ENCODE measurements at places on chromosomes 2 and 18.

DNA sequence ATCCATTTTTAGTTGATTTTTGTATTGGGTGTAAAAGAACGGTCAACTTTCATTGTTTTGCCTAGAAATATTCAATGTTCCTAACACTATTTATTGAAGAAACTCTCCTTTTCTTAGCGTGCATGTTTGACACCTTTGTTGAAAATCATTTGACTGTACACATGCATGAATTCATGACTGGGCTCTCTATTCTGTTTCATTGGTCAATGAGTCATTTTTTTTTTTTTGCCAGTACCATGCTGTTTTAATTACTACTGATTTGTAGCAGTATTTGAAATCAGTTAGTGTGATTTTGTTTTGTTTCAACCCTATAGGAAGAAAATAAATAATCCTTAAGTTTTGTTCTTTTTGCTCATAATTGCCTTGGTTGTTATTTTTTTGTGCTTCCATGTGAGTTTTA, 828.7 kb downstream of the SUCLG1 start:
- no peak for DNase-seq

DNA sequence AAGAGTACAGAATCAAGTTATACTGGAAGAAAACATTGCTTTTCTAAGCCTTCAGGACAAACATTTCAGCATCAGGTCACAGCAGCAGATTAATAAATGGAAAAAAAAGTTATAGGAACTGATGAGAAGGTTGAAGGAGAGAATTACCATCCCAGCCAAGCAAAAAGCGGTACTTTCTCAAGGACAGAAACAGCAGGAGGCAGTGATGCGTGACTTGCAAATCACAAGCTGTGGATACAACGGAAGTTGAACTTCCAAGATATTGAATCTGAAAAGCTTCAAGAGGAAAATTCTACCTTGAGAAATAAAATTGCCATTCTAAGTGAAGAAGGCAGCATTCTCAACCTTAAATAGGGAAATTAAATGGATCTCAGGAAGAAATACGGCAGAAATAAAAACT, 18.5 kb upstream of the SERPINB12 start:
- DNase-seq, result peak; percentile 16

DNA sequence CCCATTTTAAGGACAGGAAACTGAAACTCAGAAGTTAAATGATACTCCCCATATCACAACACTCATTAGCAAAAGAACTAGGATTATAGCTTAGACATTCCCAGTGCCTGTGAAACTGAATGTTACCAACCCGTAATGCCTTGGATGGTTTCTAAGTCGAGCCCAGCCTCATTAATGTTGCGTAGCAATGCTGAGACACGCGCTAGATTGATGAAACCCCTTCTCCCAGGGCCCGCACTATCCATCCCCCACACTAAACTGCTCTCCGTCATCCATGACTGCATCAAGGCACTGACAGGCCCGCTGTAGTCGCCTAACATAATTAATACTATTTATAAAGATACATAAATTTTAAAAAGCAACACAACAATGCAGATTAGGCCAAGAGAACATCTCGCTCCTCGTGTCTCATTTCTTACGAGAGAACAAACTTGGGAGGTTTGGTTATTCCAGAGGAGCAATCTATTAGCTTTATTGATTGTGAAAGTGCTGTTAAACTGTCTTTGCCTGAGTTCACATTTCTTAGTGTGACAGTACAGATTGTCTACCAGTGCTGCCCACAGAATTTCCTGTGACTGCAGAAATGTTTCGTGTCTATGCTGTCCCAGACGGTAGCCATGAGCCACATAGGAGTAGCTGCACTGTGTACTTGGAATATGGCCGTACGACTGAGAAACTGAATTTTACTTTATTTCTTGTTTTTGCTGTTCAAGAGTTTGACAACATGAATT, 312.2 kb upstream of the RAB12 start:
- DNase-seq, result no peak

DNA sequence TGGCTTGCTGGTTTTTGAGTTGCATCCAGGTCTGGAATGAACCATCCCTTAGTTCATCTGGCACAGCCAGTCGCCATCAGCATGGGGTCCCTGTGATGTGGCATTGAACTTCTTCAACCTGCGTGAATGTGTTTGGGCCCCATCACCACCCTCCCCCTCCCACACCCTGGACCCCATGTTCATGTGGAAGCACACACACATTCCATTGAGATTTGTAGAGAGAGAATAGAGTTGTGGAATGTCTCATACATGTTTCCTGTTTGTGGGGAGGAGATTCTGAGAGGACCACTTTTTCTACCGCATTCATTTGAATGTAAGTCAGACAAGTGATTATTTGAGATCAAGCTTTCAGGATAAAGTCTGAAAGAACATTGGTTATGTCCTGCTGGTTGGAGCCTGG, 117.6 kb upstream of the EML6 start:
- peak; percentile 39 for DNase-seq

GRCh38 chr18:42520138-42520537, 565.1 kb downstream of the PIK3C3 start:
- DNase-seq, result no peak

DNA sequence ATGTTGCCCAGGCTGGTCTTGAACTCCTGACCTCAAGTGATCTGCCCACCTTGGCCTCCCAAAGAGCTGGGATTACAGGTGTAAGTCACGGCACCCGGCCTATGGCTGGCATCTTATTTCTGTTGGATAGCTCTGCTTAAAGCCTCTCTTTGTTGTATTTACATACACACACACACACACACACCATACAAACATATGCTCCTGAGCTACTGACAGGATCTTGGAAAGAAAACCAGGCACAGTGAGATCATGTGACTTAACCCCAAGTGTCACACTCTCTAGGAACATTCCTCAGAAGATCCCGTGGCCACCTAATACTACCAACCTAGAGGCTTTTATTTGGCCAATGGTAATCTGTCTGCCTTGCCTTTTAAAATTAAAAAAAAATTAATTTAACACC, 85.1 kb upstream of the HAAO start:
- no peak for DNase-seq

DNA sequence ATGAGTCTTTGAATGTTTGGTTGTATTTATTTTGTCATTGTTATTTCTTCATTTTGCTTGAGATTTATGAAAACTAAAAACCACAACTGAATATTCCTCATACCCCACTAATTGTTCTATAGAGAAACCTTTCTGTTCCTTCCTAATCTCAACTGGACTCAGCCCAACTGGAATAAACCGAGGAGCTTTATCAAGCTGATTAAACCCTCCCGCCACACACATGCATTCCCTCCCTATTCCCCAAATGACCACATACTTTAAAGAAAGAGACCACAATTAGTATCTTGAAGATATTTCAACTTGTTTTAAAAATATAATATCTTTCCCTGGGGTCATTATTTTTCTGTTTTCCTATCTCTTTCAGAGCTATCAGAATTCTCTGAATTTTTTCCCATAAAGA, 107.5 kb downstream of the OSR1 start:
- peak; percentile 74 for DNase-seq

GRCh38 chr2:233075966-233076339, 15.8 kb downstream of the INPP5D start:
- no peak for DNase-seq

GRCh38 chr18:74073957-74074667, 73.5 kb downstream of the FBXO15 start:
- DNase-seq, result no peak

- DNase-seq, result no peak
Measured at GRCh38 chr18:77144046-77144445, 11.5 kb upstream of the MBP start.

DNA sequence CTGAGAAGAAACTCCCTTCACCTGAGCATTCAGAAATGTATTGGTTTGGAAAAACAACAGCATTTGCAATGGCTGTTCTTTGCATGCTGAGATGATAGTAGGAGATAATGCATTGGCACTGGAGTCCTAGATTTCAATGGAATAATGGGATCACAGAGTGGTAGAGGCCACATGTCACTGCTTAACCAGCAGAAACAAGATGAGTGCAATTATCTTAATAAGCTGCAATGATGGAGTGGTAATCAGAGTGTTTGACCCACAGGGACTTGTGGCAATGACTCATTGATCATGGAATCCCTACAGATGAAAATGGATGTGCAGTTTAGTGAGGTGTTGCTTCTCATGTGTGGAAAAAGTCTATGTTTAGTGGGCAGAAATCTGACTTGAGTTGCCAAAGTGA, 218.8 kb upstream of the ZEB2 start:
- no peak for DNase-seq

DNA sequence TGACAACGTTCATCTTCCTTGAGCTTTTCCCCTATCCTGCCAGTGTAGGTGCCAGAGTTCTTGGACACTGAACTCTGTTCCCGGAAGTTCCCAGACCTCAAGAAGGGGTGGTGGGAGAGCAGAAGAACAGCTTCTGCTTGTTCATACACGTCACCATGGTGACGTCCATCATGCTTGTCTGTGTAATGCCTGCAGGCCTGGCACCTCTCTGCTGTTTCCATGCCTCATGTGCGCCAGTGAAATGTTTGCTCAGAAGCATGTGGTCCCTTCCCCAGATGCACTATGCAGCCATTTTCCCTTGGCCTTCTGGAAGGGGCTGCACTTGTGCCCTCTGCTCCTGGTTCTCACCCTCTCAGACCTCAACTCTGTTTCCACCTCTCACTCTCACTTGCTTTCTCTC, 210.8 kb upstream of the NABP1 start:
- DNase-seq, result no peak

DNA sequence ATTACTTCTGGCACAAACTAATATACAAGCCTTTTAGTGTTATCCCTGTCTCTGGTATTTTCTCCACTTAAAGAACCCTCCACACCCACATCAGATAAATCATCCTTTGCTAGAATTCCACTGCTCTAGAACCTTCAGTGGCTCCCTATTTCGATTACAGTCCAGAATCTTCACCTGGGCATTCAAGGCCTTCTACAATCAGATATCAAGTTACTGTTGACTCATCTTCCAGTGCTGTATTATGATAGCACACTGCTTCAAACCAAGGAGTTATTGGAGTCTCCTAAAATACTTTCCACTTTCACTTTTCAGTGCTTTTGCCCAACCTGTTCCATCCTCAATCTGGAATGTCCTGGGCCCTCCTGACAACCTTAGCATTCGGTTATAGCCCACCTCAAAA, 3.4 kb downstream of the CGREF1 start:
- no peak for DNase-seq

- no peak for DNase-seq
Measured at GRCh38 chr18:28208712-28209265, 31.9 kb upstream of the CDH2 start.

DNA sequence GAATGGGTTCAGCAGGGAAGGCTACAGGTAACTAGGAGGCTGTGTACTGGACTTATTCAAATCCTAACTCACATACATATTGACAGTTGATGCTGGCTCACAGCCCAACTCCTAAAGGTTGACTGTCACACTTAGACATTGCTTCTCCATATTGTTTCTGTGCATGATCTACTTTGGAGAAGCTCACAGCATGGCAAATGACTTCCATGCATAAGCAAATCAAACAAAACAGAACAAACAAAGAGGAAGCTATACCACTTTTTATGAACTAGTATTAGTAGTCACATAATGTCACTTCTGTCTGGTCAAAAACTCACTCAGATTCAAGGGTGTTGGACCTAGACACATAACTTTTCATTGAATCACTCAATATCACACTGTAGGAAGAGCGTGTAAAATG, 43.8 kb upstream of the CDH19 start:
- no peak for DNase-seq

DNA sequence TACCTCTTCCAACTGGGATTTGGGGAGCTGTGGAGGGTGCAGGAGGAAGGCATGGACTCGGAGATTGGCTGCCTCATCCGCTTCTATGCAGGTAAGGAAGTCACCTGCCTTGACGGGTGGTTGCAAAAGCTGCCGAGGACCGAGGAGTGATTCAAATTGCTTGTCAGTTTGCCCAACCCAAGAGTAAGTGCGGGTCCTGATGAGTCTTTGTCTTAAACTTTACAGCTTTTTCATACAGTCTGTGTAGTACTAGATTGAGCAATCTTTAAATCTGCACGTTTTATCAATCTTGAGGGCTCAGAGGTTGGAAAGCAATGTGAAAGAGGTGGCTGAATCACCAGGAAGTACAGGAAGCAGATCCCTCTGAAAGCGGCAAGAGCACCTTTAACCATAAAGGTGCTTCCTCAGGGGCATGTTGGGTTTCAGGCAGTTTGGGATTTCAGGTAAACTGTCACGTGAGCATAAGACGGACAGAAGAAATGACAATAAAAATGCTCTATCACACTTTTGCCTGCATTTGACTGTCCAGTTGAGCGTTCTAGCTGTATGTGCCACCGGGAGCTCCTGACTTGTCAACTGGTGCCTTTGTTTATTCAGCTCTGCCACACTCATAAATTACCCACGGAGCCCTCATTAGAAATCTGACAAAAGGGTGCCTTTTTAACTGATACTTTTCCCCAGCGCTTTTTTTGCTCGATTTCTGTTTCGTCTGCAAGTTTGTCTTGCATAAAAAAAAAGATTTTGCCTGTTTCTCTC, 2.0 kb downstream of the PHLPP1 start:
- peak; percentile 61 for DNase-seq

- DNase-seq, result no peak
Measured at GRCh38 chr2:218890369-218890768, 9.7 kb downstream of the WNT10A start.

DNA sequence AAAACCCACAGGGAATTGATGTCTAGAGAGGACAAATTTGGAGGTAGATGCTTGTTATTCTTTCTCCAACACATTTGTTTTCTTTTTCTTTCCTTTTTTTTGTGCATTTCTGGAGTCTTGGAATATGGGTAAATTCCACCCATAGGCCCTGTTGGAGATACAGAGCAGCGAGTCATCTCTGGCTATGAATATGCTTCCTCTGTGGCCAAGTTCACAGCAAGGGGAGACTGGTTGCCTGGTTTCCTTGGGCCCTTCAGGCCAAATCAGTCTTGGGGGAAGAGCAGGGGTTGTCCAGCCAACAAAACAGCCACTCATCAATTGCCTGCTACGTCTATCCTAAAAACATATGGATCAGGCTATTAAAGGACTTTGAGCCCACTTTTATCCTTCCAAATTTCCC, 27.5 kb downstream of the SP100 start:
- DNase-seq, result peak; percentile 69

DNA sequence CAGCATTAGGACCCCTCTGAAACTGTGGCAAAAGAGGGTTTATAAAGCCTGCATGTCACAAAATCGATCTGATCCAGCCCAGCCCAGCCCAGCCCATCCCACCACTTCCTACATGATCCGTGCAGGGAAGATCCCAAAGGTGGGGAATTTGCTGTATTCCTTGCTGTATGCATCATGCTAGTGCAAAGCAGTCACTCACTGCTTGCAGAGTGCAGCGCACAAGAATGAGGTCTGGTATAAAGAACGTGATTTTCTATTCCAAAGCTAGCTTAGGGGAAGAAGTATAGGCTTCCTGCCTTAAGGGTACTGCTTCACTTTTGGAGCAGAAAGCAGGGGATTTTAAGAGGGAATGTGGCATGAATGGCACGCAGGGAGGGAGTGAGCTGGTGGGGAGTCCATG, 18.9 kb upstream of the SERPINB11 start:
- no peak for DNase-seq

DNA sequence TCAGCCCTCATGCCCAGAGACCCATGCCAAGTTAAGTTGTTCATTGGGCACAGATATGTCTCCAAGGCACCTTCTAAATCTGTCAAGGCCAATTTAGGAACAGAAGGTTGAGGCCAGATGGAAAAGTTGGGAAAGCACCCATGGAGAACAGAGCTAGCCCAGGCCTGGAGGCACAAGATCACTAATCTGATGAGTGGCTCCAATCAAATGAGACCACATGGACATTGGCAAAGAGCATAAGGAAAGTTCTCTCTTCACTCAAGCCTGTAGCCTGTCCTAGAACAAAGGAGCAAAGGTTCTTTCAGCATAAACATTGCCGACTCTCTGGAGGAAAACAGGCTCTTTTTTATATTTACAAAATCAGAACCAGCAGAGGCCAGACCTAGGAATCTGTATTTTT, 154.8 kb downstream of the RNF152 start:
- DNase-seq, result no peak

Data from fibroblast of the aortic adventitia (primary cell).